ENCODE measurements at places on chromosomes 3 and 15.

- no peak for DNase-seq
These were observed 230.2 kb upstream of the EIF1B start for GRCh38 chr3:40079203-40079846.

DNA sequence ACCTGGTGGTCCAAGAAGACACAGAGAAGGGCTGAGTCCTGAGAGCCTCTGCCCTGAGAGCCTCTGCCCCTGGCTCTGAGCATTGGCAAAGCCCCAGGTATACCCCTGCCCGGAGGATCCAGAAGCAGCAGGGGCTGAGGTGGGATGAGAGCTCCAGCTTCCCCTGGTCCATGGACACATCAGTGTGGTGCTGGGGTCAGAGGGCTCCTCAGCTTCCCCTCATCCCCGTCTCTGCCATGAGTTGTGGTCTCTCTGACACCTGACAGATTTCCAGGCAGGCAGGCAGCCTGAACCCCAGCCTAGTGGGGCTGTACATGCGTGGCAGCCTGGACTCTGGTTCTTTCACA lies 3.5 kb upstream of the KLF15 start:
- DNase-seq = no peak

GRCh38 chr3:27423463-27423862 lies 54.3 kb upstream of the NEK10 start:
- no peak for DNase-seq

DNA sequence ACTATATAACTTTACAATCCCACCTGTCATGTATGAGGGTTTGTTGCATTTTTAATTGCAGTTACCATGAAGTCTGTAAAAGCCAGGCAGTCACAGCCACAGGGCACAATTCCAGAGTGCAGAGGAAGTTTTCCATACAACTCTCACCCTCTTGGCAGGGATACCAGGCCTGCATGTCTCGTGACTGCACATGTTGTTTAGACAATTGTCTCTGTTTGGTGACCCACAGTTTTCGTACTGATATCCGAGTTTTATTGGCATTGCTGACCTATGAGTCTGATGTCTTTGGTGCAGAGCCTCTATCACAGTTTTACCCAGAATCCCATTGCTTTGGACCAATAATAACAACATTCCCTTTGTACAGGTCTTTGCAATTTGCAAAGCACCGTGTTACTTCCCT lies 24.9 kb upstream of the MYZAP start:
- no peak for DNase-seq

GRCh38 chr15:70835841-70836240 lies 18.1 kb downstream of the LARP6 start:
- DNase-seq = no peak

- no peak for DNase-seq
These were observed 35.5 kb upstream of the TIMP4 start for GRCh38 chr3:12194209-12194608.

DNA sequence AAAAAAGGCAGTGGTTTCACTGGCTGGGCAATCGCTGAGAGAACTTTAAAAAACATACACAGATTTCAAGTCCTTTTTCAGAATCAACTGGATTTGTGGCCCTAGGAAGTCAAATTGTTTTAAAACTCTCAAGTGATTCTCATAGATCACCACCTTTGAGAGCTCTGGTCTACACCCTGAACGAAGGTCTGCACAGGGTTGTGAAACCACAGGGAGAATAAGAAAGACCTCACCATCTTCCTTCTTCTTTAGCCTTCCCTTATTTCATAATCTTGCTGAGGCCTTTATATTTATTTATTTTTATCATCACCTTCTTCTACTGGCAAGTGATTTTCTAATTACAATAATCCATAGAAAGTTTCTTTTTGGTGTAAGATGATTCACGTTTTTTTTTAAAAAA lies 58.1 kb downstream of the FOXP1 start:
- DNase-seq = no peak

DNA sequence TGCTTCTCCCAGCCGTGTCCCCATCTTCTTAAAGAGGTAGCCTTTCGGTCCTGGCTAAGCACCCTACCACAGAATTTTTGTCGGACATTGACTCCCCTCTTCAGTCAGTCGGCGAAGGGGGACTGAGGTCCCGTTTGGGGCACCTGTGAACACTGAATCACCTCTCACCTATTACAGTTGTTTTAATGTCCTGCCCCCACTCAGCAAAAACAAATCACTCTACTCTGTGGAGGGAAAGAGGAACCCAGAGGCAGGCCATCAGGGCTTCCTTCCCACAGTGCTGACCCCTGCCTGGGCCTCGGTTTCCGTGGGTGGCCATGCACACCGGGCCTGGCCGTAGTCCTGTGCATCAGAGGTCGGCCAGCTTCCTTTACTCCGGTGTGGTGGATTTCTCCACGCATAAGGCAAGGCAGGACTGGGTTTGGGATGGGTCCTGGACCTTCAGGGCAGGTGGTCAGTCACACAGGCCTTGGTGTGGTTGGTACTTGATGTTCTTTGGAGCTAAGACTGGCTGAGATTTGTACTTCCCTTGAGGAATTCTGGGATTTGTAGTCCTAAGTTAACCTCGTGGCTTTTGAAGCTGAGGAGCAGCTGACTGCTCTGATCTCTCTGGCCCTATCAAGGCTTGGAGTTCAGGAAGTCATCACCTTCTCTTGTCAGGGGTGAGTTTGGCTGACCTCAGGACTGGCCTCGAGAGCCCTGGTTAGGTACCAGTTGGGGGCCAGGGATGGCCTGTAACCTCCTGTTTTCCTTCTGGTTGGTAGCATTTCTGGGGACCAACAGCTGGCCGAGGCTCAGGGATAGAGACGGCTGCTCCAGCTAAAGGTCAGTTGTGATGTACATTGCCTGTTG lies 627 bp upstream of the FAM131A start:
- DNase-seq = no peak

DNA sequence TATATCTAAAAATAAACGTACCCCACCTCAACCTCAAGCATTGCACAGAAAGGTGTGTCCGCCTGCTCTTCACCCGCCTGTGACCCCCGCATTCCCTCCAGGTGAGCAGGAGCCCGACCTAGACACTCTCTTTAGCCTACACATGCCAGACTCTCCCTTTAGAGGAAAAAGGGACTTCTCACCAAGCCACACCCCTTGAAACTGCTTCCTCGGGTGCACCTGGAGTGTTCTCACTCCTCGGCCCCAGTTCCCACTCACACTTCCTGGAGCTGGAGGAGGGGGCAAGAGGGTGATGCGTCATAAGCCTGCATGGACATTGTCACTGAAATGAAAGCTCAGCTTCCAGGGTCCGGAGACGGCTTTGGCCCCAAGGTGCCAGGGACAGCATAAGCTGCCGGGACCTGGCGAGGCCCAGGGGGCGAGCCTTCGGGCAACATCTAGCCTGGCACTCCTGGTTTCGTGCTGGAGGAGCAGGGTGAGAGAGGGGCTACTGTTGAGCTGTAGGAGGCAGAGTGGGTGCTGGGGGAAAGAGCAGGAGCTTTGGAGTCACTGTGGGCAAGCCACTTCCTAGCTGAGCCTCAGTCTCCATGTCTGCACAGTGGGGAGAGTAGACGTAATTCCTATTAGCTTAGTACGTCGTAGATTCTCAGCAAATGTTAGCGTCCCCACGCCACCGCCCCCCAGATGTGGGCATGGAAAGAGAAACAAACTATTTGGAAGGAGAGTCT lies 9.8 kb upstream of the MUC4 start:
- no peak for DNase-seq

DNA sequence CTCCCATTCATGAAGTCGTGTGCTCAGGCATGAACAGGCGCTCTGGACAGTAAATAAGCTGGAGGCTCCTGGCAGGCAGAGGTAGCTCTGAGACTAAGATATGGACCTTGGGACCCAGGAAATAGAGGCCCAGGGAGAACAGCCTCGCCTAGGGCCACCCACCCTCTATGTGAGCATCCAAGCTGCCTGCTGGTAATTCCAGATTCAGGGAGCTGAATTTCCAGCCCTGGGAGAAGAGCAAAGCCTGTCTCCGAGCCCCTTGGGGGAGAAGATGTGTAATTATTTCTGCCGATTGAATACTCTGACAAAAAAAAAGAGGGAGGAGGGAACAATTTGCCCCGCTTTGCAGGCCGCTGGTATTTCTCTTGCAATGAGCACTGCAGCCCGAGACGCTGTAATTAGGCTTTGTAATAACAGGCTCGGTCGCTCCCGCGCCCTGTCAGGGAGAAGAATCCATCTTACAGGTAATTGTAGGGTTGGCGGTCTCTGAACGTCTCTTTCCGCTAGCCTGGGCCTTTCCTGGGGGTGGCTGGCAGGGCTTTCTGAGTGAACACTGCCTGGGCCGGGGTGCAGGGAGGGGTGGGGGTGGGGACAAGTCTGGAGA lies 131.5 kb downstream of the WNT7A start:
- DNase-seq = no peak

DNA sequence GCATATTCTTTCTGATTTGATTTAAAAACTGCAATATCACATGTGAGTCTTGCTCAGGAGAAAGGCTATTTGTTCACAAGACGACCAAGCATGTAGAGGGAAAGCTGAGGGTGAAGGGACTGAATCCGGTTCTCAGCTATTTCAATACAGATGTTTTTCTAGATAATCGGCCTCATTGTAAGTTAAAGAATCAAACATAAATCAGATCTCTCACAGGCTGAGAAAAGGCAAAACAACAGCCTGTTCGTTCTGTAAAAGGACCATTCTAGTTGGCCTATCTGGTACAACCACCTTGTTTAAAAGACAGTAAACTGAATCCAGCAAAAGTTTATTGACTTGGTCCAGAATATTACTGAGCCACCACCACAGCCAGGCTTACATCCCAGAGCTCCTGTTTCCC lies 1045.7 kb upstream of the CFAP20DC start:
- DNase-seq = no peak

- DNase-seq = no peak
These were observed 381.8 kb downstream of the NAALADL2 start for GRCh38 chr3:175240921-175241320.

DNA sequence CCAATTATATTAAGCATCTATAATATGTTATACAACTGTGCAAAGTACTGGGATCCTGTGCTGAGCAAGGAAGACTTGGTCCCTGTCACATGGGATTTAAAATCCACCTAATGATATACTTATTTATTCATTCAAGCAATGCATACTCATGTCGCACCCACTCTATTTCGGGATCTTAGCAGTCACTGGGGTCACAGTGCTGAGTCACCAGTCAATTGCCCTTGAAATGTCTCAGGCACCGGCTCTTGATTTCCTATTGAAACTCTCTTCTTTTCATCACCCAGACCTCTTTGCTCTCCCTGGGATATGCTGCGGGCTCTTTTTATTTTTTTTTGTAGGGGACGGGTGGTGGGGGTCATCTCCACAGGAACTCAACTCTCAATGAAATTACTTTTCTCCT lies 194.5 kb upstream of the GAP43 start:
- DNase-seq = no peak

DNA sequence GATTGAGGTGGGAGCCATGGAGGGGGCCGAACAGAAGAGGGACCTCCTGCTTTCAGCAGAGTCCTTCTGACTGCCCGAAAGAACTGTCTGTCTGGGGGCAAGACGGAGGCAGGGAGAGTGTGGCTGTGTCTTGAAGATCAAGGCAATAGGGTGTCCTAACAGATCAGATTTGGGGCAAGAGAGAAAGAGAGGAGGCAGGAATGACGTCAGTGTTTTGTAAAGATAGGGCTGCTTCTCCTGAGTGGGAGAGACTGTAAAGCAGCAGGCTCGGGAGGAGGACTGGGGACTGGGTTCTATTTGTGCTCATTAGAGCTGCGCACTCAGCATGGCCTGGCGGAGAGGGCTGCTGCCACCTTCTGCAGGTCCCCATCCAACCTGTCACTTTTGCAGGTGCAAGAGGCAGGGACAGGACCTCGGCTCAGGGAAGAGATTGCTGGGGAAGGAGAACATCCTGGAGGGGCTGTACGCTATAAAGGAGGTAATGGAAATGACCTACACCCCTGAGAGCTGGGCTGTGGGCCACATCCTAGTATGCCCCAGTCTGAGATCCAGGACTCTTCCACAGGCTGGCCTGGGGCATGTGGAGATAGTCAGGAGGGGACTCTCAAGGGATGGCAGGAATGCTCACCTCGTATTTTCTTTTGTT lies 29.0 kb upstream of the FGD5 start:
- DNase-seq = no peak

DNA sequence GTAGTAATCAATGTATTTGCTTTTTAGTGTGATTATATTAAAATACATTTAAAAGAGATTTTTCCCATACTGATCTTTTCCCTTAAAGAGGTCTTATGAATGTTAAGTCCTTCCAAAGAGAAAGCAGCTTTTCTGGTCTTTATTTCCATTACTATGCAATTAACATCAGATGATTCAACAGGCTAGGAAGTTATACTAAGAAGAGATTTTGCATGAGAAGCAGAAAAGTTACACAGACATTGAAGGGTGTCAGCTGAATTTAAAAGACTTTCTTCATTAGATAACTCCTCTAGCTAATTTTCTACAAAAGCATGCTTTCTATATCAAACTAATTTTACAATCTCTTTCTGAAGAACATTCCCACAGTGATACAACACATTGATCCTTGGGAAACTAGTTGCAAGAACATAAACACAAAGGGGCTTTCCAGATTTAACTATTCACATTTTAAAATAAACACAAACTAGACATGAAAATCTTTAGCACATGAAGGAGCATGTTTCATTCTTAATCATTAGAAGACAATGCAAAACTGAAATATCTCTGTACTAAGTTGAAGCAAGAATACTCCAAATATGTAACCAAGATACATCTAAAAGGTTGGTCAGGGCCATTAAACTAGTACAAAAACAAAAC lies 965.8 kb downstream of the ROBO1 start:
- DNase-seq = no peak

DNA sequence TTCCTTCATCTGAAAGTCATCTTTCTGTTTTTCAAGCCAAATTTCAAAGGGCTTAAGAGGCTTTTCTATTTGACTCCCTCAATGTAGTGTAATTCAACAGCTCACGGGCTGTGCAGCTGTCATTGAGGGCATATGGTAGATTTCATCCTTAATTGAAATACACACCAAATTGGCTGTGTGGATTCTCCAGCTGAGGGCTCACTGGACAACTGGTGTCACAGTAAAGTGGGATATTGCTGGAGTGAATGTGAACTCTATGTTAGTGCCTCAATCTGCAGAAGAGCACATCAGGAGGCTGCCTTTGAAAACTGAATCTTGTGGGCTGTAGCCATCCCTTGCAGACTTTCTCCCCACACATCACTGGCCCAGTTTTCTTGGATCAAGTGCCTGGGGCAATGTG lies 120.1 kb downstream of the GALK2 start:
- DNase-seq = no peak

DNA sequence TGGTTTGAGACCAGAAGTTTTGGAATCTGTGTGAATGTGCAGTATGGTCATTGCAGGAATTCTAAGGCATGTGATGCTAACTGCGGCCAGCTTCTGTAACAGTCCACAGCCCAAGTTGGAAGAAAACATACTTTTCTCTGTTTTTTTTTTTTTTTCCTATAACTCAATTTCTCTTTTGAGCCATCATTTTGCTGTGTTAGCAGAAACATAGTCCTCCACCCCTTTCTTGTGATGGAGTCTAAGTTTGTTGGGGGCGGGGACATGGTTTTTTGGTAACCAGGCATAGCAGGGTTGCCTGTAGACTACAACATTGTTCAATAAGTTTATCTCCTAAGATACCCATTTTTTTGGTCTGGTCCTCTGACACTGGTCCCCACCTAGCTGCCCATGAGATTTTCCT lies 223.2 kb upstream of the ONECUT1 start:
- no peak for DNase-seq

All from CD4-positive, alpha-beta T cell treated with Interleukin-10 for 1 hour (primary cell).